ENCODE measurements at places on chromosomes 1 and 21.

DNA sequence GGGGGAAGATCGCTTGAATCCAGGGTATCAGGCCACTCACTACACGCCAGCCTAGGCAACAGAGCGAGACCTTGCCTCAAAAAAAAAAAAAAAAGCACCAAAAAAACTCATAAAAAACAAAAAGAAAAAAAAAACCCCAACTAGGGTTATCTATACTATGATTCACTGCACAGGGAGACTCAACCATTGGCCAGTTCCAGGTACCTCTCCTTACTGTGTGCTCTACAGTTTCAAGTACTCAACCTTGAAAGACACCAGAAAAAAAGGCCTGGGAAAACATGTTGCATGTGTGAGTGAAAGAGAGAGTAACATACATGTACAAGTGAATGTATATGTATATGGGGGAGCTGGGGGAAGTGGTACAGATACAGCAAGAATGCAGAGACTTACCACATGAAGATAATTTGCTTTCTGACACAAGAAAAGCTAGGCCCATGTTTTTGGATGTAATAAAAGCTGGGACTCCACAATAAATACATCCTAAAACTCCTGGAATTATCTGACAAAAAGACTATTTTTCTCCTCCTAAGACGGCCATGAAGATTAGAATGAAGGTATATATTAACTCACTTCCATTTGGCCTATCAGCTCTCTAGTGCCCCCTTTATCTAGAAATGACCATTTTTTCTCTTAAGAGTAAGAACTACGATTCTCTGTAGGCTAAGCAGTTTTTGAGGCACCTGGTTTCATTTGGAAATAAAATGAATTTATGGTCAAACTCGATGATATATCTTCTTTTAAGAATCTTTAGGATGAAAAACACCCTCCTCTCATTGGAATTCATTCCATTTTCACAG lies 52.2 kb downstream of the SLC27A3 start:
- DNase-seq = no peak

GRCh38 chr1:211182746-211183145 lies 48.8 kb upstream of the KCNH1 start:
- DNase-seq = no peak

GRCh38 chr1:86380257-86380861 lies 15.8 kb downstream of the ODF2L start:
- DNase-seq = peak; percentile 45

GRCh38 chr1:201503397-201504176 lies 3.3 kb downstream of the CSRP1 start:
- no peak for DNase-seq

GRCh38 chr1:108845991-108846390 lies 10.9 kb downstream of the AKNAD1 start:
- DNase-seq = no peak

DNA sequence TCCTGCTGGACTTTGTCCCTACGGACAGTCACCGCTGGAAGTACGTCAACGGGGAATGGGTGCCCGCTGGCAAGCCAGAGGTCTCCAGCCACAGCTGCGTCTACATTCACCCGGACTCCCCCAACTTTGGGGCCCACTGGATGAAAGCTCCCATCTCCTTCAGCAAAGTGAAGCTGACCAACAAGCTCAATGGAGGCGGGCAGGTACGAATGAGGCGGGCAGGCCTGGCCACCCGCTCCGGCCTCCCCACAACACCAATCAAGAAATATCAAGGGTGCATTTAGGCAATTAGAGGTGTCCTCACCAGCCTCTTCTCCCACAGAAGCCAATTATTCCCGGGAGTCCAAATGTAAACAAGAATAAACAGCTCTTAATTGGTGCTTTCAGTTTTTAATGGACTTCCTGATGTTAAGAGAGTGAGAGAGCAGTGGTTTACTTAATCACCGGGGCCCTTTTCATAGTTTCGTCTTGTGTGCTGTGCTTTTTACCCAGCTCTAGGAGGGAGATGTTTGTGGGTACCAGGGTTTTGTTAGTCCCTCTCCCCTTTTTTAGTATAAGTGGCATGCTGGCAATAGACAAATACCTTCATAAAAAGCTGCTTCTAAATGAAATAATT lies 10.7 kb downstream of the TBX19 start:
- no peak for DNase-seq

- no peak for DNase-seq
These were observed 29.4 kb upstream of the CCSAP start for GRCh38 chr1:229372251-229372650.

DNA sequence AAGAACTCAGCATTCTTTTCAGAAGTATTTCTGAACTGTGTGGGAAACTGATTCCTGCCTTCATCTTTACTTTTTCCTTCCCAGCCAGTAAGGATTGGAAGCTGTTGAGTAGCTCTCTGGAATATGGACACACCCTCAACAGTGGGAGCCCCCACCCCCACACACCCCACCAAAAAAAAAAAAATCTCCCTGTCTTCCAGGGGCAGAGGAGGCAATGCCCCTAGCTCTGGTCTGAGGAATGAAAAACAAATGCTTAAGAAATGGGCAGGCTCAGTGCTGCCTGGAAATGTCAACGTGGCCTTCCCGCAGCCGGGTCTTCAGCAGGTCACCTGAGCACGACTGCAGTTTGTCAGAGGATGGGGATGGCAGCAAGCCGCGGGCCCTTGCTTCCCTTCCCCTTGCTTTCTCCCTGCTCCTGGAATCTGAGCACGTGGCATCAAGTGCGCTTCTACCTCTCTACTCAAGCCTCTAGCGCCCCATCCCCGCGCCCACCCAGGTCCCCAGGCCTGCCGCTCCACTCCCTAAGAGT lies 479 bp downstream of the RGS16 start:
- no peak for DNase-seq

DNA sequence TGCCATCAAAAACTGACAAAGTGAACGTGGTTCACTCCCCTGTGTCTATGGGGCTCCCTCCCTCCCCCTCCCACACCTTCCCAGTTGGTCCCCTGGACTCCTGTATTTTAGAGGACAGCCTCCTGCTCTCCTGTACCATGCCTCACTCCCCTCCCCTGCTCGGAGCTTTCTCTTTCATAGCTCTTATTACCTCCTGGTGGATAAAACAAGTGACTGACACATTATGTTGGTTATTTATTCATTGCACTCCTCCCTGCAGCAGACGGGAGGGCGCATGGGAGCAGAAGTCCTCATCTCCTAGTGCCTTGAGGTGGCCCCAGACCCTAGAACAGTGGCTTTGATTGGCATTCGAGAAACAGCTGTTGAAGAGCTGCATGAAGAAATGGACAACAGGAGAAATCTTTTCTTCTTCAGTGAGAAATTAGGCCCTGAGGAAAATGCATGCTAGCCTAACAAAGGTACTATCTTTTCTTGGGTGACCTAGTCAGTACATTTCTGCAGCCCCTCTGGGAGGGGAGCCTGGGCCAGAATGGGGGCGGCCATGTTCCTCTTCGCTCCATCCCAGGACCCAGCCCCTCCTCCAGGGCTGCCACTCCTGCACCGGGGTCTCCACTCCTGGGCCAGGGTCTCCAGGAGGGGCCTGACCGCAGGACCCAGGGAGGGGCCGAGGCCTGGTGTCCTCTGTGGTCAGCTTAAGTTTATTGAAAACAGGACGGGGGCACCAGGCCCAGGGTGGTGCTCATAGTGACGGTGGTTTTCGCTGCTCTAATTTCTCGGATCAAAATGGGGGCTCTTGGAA lies 1.2 kb upstream of the TFF1 start:
- no peak for DNase-seq

GRCh38 chr1:178504286-178504685 lies 7.5 kb upstream of the CLEC20A start:
- DNase-seq = no peak

DNA sequence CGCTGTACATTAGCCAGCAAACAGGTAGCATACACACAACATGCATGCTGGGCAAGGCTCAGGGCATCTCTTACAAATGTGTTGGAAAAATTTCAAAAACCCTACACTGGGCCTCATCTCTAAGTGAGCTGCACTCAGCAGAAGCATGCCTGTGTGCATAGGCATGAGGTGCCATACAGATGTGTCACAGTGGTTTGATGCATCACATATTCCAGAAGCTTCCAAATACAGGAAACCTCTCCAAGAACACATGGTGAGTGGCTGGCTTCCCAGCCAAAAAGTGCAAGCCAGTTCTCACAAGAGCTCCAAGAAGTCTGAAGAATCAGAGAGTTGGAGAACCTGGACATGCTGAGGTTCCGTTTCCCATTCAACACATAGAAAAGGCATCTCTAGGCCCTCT lies 58.3 kb downstream of the CD46 start:
- no peak for DNase-seq

GRCh38 chr1:15411593-15412137 lies 2.0 kb downstream of the EFHD2 start:
- DNase-seq = peak; percentile 80

GRCh38 chr21:27570306-27570868 lies 603.5 kb upstream of the ADAMTS5 start:
- no peak for DNase-seq

- no peak for DNase-seq
These were observed 147.6 kb downstream of the IFI44 start for GRCh38 chr1:78797108-78797781.

- DNase-seq = no peak
These were observed 1.9 kb upstream of the TTLL10 start for GRCh38 chr1:1171546-1172340.

DNA sequence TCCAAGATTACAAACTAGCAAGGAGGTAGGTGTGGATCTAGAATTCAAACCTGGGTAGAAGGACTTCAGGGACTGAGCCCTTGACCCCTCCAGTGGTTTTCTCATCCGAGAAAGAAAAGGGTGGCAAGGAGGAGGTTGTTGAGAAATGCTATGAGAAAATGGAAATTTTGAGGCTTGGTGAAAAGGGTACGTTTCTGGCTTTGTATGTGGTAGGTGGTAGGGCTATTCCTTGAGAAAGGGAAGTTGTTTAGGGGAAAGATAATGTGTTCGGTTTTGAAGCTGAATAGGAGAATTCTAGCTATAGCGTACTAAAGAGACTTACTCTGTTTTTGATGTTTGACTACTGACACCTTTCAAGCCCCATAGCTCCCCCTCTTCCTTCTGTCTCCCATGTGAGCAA lies 133.8 kb downstream of the CNIH3 start:
- no peak for DNase-seq

- DNase-seq = no peak
These were observed 13.2 kb upstream of the MYOG start for GRCh38 chr1:203098914-203099520.

DNA sequence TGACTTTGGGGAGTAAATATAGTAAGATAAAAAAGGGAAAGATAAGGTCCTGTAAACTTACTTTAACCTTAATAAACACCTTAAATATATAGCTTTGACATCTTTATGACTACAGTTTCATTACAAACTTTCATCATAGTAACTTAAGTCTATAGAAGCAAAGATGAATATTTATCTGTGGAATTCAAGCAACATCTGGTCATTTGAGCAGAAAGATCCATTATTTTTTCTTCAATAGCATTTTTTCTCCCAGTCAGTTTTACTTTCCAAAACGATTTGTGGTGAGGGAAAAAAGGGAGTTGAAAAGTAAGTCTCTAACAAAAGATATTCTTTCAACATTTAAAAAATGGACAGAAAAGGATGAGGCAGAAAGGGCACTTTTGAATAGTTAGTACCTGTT lies 69.0 kb downstream of the HMCN1 start:
- no peak for DNase-seq

- no peak for DNase-seq
These were observed 36.7 kb downstream of the CRB1 start for GRCh38 chr1:197304638-197305200.

DNA sequence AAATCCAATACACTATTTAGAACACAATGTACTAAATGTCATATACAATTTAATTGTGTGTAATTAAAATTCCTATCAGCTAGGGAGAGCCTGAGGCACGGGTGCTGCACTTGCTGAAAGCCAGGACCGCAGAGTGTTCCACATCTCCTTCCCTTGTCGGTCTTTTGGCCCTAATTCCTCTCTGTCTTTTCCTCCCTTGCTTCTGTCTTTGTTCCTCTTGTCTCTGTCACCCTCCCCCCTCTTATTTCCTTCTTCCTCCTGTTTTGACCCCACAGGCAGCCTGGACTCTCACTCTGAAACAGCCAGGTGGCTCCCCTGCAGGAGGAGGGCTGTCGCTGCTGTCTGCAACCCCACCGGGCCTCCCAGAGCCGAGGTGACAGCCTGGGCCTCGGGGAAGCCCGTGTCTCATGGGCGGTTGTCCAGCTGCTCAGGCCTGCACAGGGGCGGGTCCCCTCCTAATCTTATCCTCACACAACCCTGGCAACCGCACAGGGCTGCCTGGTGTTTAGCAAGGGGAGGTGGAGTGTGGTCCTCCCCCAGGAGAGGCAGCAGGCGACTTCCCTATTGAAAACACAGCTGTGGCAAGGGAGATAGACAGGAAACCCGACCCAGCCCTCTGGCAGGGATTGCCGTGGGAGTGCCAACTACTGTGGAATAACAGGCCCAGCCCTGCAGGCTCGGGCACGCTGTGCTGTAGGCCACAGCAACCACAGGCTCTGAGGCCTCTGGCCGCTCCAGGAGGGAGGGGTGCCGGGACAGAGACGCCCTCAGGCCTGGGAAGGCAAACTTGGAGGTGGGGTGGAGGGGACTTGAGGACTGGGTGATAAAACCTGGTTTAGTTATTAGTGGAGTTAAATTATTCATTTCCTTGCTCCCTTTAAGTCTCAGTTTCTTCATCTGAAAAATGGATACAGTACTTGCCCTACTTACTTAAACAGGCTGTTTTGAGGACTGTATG lies 68.8 kb upstream of the WDR26 start:
- DNase-seq = peak; percentile 90

DNA sequence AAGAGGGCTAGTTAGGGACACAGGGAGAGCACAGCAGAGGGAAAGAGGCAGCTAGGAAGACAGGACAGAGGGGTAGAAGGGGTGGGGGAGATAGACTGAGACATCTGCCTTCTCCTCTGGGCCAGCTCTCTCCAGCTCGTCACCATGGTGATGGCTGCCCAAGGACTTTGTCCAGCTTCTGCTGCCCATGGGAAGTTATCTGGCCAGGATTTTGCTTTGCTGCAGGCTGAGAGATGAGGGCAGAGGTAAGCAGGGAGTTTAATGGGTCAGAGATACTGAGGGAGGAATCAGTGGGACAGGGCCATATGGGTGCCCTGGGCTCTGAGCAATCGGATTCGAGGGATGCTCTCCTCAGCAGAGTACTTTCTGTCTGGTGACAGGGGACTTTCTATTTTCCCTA lies 34.5 kb upstream of the GPR37L1 start:
- no peak for DNase-seq

DNA sequence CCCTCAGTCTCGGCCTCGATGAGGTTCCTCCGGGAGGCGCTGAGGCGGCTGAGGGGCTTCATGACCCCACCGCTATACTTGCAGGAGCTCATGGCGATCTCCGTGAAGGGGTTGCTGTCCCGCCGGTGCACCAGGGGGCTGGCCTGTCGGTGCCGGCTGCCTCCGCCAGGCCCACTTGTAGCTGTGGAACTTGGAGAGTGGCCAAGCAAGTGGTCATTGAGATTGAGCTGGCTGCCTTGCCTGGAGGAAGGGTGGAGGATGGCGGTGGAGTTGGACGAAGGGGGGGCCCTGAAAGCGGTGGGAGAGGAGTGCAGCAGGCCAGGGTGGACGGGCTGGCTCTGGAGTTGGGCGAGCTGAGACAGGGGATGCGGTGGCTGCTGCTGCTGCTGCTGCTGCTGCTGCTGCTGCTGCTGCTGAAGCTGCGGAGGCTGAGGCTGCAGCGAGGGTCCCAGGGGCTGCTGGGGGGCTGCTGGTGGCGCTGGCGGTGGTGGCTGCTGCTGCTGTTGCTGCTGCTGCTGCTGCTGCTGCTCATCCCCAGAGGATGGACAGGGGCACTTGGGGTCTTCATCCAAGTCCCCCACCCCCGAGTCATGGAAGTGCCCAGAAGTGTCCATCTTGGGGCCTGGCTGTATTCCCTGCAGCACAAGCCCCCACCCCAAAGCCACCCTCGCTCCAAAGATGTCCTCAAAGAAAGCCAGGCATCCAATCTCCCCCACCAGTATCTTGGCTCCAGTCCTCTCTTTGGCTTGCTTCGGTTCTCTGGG lies 548 bp downstream of the KCNN3 start:
- no peak for DNase-seq

GRCh38 chr1:55050283-55050682 lies 10.9 kb downstream of the PCSK9 start:
- no peak for DNase-seq

Measured in GM13976 (cell line).